Colonic mucosa (tissue), 4 donors: ENCODE measurements at places on chromosomes 6 and 20. TPM values are rescaled to one million over a fixed set of nuclear protein-coding genes. Genes with fewer than 3 reads are reported as not detected.

DNA sequence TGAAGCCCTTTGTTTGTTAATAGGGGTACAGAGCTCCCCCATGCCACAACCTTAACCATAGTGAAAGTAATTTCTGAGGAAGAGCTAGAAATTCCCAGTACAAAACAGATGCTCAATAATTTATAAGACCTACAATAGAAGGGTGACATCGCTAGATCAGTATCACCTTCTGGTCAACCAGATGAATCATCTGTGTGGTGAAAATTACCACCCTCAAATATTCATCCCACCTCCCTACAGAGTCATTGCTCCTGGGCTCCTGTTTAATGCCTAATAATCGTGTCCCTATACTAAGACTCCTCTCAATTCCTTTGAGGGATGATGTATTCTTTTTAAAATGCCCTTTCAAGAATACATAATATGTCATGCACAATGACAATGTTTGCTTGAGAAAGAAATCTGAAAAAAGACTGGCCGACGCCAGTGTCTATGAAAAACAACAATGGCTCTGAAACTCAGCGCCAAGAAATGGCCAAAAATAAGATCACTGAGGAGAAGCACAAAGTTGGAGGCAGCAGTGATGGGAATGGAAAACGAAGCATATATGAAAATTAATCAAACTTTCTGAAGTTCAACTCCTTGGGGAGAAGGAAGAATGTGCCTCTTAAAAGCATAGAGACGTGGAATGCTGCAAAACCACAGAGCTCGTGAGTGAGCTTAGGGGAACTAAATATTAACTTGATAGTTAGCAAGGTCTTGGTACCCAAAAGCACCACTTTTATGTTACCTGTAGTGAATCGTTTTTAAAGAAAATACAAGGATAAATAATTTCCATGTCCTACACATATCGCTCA is 11.0 kb upstream of the ADGRF5 start:
- no peak for DNase-seq

GRCh38 chr6:50826037-50826761 is 7.5 kb downstream of the TFAP2B start:
- no peak for DNase-seq

DNA sequence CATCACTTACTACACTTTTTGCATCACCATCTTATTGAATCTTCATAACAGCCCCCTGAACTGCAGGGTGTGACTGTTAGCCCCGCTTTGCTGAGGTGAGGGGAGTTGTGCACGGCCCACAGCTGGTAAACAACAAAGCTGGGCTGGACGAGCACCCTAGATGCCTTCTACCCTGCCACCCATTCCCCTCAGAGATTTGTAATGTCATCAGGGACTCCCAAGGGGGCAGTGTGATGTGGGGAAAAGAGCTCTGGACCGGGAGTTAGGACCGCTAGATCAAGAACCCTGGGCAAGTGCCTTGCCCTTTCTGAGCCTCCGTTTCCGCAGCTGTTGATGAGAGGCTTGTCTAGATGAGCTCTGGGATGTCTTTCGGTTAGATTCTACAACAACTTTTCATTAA is 20.9 kb downstream of the PKIG start:
- DNase-seq: no peak

- no peak for DNase-seq
Measured at GRCh38 chr6:116084284-116084683, 16.4 kb upstream of the NT5DC1 start.

DNA sequence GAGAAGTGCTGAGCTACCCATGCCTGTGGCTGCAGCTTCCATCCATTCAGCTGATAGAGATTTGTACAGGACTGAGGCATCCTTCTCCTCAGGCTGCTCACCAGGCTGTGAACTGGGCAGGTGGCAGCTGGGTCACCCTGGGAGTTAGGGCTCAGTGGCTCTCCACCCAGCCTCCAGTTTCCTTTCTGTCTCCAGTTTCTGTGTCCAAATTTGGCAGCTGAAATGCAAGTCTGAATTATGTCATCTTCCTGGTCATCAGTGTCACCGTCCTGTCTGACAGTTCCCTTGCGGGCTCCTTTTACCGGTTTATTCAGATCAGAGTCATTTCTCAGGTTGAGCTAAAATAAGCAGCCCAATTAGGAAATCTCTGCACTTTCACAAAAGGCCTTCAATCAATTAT is 93.3 kb downstream of the EDN1 start:
- no peak for DNase-seq

DNA sequence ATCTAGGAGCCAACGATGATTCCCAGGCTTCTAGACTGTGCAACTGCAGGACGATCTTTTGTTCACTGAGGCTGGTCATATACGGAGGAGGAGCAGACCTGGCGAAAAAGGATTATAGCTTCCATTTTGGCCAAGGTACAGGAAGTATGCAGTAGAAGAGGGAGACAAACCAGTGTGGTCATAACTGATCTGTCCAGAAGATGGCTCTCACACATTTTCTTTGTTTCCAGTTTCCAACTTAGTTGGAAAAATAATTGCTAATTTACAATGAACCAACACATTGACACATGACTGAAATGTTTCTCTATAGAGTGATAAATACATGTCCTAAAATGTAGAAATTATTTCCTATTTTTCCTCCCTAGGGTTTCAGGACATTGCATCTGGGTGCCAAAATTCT is 364.1 kb upstream of the BTBD3 start:
- no peak for DNase-seq

DNA sequence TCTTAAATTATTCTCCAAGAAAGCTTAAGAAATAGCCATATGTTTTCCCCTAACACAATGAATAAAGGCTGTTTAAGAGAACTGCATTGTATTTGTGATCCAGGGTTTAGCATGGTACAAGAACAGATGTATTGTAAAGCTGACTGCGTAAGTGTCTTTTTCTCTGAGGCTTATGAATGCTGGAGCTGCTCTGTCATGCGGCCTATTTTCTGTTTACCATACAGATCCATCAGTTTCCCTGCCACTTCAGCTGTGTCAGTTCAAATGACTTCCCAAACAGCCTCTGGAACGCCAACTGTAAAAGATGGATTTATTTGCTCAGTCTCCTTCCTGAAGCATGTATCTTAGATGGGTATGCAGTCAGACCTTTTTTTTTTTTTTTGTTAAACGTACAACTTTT is 419.3 kb upstream of the HS3ST5 start:
- DNase-seq: no peak

- no peak for DNase-seq
Measured at GRCh38 chr6:124888581-124889371, 73.5 kb upstream of the RNF217 start.

DNA sequence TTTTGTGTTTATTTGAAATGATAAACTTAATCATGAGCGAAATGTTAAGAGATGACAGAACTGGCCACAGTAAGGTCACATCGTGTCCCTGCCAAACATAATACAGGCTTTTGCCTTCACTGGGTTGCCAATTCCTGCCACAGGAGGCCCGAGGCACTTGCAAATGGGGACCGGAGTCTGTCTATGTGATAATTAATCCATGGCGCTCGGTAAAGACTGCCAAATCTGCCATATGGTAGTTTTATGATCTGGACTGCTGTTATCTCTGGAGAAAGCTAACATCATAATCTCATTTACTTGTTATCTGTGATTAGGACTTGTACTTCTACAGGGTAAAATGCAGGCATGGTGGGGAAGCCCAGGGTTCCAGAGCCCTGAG is 170.5 kb upstream of the TSHZ2 start:
- no peak for DNase-seq

DNA sequence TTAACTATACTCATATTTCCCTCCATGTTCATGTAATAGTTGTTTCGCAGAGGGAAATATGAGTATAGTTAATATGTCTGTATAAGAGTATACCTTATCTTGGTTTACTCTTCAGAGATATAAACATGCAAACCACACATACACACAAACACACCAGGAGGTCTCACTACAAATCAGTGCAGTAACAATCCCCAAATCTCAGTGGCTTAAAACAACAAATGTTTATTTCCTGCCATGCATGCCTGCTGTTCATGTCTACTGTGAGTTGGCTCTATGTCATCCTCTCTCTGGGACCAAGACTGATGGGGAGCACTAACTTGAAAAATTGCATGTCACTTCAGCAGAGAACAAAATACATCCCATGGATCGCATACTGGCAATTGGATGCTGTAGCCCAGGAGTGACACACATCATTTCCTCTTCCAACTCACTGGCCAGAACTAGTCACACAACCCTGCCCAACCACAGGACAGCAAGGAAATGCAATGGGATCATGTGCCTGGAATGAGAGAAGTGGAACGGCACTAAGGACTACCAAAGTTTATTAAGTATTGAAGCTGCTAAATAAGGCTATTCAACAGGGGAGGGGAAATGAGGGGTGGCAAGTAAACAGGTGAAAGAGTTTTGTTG is 89.0 kb upstream of the DTNBP1 start:
- no peak for DNase-seq

GRCh38 chr6:80454661-80455365 is 348.3 kb downstream of the BCKDHB start:
- no peak for DNase-seq

- DNase-seq: no peak
Measured at GRCh38 chr6:100730001-100730980, 150.8 kb downstream of the ASCC3 start.

DNA sequence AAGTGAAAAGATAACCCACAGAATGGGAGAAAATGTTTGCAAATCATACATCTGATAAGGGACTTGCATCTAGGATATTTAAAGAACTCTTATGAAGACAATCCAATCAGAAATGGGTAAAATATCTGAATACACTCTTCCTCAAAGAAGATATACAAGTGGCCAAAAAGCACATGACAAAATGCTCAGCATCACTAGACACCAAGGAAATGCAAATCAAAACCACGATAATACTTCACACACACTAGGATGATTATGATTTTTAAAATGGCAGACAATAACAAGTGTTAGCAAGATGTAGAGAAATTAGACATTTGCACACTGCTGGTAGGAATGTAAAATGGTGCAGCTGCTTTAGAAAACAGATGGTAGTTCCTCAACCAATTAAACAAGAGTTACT is 34.8 kb upstream of the SIRT5 start:
- DNase-seq: no peak

GRCh38 chr6:17565399-17565798 is 34.7 kb upstream of the FAM8A1 start:
- DNase-seq: no peak

GRCh38 chr6:715709-716491 is 23.0 kb upstream of the EXOC2 start:
- DNase-seq: no peak

DNA sequence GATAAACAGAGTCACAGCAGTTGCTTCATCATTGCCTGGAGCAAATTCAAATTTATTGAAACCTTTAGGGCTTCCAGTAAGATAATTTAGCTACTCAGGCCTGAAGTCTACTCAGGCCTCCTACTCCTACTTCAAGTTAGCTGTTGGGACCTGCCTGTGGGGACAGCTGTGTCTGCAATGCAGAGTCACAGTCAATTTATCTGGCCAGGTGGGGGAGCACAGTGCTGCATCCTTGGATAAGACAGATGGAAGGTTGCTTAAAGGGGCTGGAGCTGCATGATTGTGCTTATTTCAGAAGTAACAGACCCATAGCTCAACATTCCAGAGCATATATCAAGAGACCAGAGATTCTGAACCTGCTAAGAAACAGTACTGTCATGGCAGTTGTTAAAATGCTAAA is 932.1 kb downstream of the QKI start:
- no peak for DNase-seq

The IRF4 gene
- 4.7 TPM for total RNA-seq

The DEFB124 gene
- not detected for total RNA-seq

The HLA-DQB2 gene
- 0.40 TPM for total RNA-seq

The FGD2 gene
- total RNA-seq: 3.8 TPM

The CRYBG1 gene
- total RNA-seq: 102 TPM

The MLIP gene
- 1.2 TPM for total RNA-seq

The THBS2 gene
- 5.3 TPM for total RNA-seq

The POU3F2 gene
- total RNA-seq: not detected
